ENCODE measurements at places on chromosomes 13 and 19.

- DNase-seq: no peak
Observed at GRCh38 chr19:58053480-58054156, 5.5 kb upstream of the ZNF135 start.

DNA sequence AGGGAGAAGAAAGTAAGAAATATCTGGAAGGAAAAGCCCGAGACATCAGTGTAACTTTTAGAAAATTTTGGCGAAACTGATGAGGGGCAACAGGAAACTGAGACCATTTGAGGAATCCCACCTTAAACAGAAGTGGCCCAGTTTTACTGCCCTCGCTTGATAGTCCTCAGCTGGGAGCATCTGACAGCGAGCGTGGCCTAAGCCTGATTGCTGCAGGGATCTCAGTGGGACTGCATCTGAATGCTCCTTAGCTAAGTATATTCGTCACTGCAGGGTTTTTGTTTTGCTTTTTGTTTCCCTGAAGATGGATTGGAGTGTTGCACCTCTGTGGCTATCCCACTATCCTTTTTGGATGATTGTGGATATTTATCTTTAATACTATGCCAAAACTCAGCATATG, 262.7 kb upstream of the KLHL1 start:
- DNase-seq: no peak

- no peak for DNase-seq
Observed at GRCh38 chr13:98476538-98476966, 100.4 kb downstream of the STK24 start.

DNA sequence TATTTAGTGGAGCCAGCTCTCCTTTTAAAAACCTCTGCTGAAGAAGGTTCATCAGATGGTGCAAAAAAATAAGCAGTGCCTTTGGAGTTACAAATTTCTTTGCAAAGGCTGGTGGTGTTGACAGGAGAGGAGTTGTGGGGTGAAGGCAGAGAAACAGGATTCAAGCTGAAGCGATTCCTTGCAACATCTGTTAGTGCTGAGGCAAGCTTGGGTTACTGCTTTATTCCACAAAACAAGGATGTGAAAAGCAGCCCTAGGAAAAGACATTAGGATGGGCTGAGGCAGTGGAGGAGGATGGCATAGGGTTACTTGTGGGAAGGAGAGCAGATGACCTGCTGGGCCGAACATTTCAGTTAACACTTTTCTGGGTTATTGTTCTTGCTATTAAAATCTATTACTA, 390.7 kb downstream of the DLEU7 start:
- no peak for DNase-seq

- DNase-seq: no peak
Observed at GRCh38 chr19:46746281-46747057, at the start of gene STRN4. STRN4 (minus strand) TSS chr19:46746450; CDS start chr19:46746430, 20 bp downstream.

DNA sequence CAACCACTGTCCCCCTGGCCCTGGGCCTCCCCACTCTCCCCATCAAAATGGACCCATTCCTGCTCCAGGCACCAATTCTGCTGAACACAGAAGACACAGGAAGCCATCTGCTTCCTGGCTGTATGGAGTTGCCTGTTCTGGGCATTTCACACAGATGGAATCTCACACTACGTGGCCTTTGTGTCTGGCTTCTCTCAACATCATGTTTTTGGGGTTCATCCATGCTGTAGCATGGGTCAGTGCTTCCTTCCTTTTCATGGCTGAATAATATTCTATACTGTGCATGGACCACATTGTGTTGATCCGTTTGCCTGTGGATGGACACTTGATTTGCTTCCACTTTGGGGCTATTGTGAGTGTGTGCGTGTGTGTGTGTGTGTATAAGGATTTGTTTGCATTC, 15.0 kb upstream of the KLF2 start:
- DNase-seq: no peak

- DNase-seq: no peak
Observed at GRCh38 chr19:41767115-41767514, 11.8 kb downstream of the CEACAM6 start.

DNA sequence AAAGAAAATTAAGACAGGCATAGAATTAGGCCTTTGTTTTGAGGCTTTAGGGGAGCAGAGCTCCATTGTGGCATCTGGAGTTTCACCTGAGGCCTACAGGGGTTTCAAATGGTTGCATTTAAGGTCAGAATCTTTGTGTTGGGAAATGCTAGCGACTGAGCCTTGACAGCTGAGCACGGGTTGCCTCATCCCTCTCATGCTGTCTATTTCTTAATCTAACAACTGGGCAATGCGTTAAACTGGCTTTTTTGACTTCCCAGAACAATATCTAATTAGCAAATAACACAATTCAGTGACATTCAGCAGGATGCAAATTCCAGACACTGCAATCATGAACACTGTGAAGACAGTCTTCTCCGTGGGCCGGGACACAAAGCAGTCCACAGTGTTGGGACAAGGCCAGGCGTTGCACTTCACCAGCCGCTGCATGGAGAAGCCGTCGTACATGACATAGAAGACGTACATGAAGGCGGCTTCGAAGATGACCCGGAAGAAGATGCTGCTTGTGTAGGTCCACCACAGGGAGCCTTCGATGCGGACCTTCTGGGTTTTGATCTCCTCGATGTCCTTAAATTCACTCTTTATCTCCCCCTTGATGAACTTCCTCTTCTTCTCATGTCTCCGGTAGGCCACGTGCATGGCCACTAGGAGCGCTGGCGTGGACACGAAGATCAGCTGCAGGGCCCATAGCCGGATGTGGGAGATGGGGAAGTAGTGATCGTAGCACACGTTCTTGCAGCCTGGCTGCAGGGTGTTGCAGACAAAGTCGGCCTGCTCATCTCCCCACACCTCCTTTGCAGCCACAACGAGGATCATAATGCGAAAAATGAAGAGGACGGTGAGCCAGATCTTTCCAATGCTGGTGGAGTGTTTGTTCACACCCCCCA, 3.8 kb downstream of the GJB2 start:
- DNase-seq: no peak

GRCh38 chr19:30401956-30402355, 29.8 kb downstream of the ZNF536 start:
- DNase-seq: no peak

GRCh38 chr19:13588957-13589833, 82.9 kb upstream of the CACNA1A start:
- DNase-seq: peak; percentile 12

DNA sequence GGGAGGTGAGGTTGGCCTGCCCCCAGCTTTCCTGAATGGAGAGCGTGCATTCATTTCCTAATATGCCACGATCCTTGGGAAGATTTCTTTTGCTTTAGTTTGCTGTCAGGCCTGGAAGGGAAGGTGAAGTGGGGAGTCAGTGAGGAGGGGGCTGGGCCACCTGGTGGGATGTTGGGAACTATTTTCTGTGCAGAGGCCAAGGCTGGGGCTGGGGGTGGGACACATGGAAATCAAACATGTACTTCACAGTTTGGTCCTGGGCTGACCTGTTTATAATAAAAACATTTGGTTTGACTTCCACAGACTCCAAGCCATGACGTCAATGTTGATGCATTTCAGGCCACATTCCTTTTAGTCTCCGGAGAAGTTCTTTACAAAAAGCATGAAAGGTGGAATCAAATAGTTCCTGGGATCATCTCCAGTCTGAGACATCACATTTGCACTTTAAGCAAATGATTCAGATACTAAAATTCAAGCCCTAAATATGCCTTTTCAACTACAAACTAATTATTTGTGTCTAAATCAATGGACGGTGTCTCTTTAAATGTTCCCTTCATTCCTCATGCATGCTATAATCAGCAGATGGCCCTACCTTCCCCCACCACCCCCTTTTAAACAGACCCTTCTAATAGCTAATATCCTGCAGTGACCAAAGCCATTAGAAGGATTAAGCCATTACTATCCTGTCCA, 41.5 kb upstream of the MEDAG start:
- no peak for DNase-seq

- DNase-seq: no peak
Observed at GRCh38 chr19:48606463-48607358, at the start of gene SPACA4. SPACA4 (plus strand) TSS chr19:48606742; CDS start chr19:48606979, 237 bp downstream.

DNA sequence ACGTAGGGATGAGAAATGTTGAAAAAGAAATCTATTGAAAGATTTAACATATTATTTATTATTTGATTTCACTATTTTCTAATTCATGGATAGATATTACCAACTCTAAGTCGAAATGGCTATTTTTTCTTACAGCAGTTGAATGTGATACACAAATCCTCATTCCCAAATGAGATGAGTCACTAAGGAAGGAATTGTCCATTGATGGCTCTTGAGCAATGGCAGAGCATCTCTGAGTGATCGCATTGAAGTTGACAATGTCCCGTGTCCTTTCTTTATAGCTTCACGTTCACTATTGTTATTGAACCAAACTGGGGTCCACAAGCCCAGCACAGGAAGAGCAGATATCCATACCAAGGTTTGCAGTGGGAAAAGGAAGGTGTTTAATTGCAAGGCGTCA, 648.3 kb upstream of the SPRY2 start:
- DNase-seq: no peak

DNA sequence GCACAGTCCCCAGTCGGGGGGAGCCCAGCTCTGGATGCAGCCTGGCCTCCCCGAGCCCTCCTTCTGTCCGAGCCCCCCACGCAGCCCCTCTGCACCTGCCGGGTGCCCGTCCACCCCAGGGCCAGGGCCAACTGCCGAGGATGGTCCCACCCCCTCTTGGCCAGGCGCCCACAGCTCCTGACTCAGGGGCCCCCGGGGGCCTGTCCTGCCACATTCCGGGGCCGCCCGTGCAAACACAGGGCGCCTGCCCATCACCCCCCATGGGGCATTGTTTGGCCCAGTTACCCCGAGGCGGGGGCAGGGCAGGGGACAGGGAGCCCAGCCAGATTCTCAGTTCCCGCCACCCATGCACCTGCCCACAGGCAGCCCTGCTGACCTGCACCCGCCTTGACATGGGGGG, 5.3 kb upstream of the TCF3 start:
- DNase-seq: no peak

GRCh38 chr19:34834472-34835061, 61.6 kb upstream of the ZNF599 start:
- DNase-seq: no peak

- no peak for DNase-seq
Observed at GRCh38 chr13:78129359-78129758, 210.7 kb upstream of the EDNRB start.

GRCh38 chr13:43274881-43275280, 251.5 kb downstream of the DNAJC15 start:
- no peak for DNase-seq

DNA sequence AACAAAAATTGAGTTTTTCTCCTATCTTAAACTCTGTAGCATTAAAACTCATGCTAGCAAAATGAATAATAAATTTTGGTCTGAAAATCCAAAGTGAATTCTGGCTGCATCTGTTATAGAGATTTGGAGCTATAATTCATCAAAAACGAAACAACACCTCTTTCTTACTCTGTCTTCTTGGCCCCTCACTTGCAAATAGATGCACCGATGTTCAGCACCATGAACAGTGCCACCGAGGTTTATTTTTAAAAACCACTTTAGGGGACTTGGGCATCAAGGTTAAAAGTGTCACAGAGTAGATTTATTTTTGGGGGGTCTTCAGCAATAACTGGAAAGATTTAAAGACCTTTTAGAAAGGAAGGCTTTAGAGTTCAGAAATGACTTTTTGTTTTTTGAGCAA, 26.1 kb upstream of the EID2 start:
- no peak for DNase-seq

GRCh38 chr19:22605275-22606211, 28.6 kb upstream of the ZNF492 start:
- no peak for DNase-seq

DNA sequence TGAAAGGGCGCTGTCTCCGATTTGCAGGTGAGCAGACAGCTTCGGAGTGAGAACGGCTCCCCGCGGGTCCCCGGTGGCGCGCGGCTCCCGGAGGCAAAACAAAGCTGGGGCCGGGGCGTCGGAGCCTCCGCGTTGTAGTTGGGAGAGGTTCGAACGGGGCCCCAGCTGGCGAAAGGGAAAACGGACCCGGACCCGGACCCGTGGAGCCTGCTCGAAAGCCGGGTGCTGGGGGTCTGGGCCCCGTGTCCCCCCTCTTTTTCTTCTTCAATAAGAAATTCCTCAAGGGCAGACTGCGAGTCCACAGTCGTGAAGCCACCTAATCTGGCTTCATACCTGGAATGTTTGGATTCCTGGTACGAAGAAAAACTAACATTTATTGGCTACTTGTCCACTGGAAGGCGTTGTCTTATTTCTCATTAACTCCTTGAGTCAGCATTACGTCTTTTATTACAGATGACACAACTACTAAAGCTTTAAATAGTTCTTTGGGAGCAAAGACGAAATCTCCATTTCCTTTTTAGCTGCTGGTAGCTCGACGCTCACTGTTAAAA, 632 bp upstream of the MTIF3 start:
- peak; percentile 59 for DNase-seq

- DNase-seq: no peak
Observed at GRCh38 chr19:39154629-39155100, 29.1 kb downstream of the PAK4 start.

DNA sequence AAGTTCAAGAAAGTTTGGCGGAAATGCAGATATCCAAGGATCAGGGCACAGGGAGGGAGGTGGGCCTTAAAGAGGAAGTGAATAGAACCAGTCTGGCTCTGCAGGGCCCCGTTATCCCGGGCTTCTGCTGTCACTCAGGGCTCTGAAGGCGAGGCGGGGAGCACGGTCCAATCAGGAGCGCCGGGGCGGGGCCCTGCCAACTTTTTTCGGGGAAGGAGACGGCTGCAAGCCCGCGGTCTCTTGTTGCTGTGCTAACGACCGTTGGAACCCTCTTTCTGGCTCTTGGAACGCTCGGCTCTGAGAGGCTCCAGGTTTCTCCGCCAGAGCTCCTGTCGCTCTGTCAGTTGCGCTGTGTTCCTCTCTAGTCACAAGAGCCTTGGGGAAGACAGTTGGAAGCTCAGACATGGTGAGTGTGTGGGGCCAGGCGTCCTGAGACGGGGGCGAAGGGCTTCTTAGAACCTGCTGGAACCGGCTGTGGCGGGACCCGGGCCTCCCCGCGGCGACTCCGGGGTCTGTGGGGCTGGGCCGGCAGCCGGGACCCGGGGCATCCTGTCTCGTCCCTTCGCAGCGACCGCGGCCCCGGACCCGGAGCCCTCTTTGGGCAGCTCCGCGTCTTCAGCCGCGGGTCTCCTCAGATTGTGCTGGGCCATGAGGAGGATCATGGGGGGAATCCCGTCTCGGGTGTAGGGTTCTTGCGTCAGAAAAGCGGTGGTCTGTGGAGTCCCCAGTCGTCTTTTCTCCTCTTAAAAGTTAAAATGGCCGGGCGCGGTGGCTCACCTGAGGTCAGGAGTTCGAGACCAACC, 27.7 kb downstream of the ZNF844 start:
- peak; percentile 69 for DNase-seq

Data from substantia nigra (tissue), 51 donors.